ENCODE measurements at places on chromosomes 16 and 17. TPM values are rescaled to one million over a fixed set of nuclear protein-coding genes. Genes with fewer than 3 reads are reported as not detected.

DNA sequence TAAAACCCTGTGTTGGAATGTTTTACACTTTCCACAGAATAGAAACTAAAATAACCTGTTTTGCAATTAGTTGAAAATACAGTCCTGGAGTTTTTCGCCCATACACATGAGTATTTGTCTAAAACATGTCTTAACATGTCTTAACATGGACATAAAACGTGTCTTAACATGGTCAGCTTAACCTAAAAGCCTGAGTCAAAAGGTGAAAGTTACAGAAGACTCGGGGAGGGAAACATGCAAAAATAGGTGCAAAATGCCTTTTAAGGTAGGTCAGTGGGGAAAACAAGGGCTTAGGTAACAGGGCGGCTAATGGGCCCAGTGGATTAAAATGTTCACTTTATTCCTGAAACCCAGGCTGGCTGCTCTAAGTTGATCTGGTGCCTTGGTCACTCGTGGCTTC is 56.1 kb upstream of the RBL2 start:
- no peak for ATAC-seq

DNA sequence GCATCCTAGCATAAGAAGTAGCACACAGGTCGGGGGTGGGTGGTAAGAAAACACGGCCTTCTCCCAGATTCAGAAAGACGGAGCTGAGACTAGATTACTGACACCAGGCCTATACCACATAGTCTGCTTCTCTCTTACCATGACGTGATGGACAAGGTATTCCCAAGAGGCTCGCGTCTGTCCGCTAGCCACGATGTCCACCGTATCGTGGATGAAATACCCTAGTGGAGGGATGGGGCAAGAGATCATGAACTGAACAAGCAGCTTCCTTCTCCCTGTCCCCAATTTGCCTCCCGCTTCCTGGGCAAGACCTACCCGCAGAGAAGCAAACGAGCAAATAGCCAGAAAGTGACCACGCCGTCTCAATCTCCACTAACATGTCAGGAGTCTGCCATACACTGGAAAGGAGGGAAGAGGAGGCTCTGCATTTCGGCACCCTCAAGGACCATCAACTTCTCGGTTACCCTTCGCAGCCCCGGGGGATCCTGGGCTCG is 820 bp downstream of the TLCD1 start:
- no peak for ATAC-seq

DNA sequence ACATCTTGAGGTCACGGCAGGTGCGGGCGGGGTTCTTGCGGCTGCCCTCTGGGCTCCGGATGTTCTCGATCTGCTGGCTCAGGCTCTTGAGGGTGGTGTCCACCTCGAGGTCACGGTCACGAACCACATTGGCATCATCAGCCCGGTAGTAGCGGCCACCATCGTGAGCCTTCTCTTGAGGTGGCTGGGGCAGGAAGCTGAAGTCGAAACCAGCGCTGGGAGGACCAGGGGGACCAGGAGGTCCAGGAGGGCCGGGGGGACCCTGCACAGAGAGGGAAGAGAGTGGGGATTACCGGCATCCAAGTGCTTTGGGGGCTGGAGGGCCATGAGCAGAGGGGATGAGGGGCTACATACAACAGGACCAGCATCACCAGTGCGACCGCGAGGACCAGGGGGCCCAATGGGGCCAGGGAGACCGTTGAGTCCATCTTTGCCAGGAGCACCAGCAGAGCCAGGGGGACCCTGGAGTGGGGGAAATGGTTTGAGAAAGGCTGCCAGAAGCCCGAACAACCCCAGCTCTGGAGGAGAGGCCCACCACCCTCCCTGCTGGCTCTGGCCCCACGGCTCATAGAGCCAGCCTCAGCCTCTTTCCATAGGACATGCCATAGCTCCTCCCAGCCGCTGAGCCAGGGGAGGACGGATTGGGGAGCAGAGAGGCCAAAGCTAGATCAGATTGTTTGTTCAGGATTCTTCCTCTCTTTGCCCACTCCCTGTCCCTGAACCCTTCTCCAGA is 14.6 kb downstream of the COL1A1 start:
- no peak for ATAC-seq

DNA sequence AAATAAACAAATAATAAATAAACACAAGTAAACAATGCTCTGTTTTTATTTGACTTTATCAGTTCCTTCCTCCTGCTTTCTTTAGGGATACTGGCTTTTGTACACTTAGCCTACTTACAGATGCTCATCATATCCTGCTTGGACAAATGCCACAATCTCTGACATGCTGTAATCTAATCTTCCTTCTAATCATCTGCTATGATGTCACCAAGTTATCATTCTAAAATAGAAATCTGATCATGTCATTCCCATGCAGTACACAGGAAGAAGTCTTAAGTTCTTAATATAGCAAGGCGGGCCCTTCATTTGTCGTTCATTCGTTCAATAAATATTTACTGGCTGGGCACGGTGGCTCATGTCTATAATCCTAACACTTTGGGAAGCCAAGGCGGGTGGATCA is 9.1 kb upstream of the UBB start:
- ATAC-seq, result no peak

Gene PABPN1L
- not detected for total RNA-seq

Gene CEP295NL
- total RNA-seq, result not detected

Gene FGF11
- 4.4 TPM for total RNA-seq

Gene CLDN7
- total RNA-seq, result 1.0 TPM

Gene DOC2A
- 1.0 TPM for total RNA-seq
